ENCODE measurements at places on chromosomes 11 and 22.
A peak's percentile ranks its signal among the peaks of the same experiment; 100 is the strongest.

DNA sequence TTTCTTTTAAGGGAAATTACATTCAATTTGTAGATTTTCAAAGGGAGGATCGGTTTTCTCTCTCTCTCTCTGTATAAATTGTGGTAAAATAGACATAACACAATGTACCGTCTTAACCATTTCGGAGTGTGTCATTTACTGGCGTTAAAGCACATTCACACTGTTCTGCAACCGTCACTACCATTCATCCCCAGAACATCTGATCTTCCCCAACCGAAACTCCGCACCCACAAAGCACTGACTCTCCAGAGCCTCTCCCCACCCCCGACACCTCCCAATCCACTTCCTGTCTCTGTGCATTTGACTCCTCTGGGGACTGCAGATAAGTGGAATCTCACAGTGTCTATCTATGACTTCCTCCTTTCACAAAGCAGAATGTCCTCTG, 15.9 kb upstream of the GRAMD4 start:
- peak; percentile 98 for DNase-seq

GRCh38 chr11:120222916-120223315, 12.1 kb downstream of the OAF start:
- DNase-seq: no peak

- no peak for DNase-seq
Observed at GRCh38 chr11:71240061-71240690, 12.2 kb downstream of the SHANK2 start.

DNA sequence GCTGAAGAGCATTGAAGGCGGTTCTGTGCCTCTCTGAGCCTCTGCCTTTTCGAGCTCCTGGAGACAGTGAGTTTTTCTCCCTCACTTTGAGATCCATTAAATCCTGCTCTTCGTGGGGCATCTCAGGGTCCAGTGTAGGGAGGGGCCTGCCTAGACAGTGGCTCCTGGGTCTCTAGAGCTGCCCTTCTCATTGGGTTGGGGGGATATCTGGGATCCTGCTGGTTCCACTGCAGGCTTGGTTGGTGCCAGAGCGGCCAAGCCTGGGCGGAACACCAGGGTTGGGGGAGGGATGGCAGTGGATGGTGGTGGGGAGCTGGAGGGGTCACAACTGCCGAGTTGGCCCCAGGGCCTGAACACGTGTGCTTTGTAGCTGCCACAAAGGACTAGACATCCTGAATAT, 52.2 kb upstream of the CARS1 start:
- no peak for DNase-seq

DNA sequence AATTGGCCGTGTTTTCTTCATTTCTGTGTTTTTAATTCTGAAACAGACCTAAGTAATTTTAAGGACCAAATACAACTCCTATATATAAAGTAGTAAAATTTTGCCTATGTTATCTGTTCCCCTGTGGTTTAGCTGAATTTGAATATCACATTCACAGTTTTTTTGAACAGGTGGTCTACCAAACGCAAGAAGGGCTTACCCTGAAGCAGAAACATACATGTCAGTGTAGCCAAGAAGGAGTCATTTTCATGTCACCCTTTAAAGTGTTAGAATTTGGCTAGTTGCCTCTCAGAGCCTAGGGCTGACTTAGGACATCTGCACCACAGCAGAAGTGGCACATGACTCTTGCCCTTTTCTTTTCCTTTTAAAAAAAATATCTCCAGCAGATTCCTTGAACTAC, 34.3 kb downstream of the MYBPC3 start:
- no peak for DNase-seq

- DNase-seq: no peak
Observed at GRCh38 chr11:27513389-27513788, 6.8 kb upstream of the LIN7C start.

DNA sequence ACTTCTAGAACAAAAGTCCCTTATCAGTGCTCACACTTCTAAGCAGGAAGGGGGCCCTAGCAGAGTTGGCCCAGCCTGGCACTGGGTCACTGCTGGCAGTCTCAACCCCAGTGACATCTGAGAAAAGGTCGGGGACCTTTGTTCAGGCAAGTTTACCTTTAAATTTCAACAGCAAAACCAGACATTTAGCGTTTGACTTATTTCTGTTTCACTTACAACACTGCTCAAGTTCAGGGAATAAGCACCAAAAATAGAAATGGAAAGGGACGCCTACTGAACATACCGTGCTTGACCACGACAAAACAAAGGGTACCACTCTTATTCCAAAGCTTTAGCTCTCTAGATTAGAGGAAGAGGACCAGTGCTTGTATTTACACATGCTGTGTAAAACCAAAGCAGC, 26.2 kb downstream of the PITPNB start:
- DNase-seq: no peak

All from GF-D8 (cell line).